Spleen (tissue), 13 donors: ENCODE measurements at places on chromosomes 11 and 22. TPM values are rescaled to one million over a fixed set of nuclear protein-coding genes. Genes with fewer than 3 reads are reported as not detected.
A peak's percentile ranks its signal among the peaks of the same experiment; 100 is the strongest.

DNA sequence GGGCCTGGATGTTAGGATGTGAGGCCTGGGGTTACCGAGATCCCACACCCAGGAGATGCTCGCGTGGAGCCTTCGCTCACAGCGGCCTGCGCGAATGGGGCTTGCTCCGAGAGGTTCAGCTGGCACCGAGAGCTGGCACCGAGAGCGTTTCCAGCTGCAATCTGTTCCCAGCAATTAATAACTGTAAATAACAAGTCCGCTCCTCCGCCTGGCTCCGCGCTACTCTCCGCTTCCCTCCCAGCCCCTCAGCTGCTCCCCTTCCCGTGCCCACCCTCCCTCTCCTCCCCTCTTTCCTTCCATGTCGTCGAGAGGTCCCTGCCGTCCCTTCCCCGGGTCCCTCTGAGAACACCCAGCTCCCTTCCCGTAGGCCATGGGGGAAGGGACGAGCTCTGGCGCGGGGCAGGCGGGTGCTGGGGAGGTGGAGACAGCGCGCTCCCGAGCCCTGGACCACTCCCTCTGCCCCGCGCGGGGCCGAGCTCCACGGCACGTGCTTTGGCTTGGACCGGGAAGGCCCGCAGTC, 110.8 kb downstream of the WNT7B start:
- H3K27me3 ChIP-seq: peaks cover 56% of the 10 kb centered on the region
- H3K4me1 ChIP-seq: peaks cover 4% of the 10 kb centered on the region
- no peaks in the 10 kb centered on the region for H3K36me3 ChIP-seq

DNA sequence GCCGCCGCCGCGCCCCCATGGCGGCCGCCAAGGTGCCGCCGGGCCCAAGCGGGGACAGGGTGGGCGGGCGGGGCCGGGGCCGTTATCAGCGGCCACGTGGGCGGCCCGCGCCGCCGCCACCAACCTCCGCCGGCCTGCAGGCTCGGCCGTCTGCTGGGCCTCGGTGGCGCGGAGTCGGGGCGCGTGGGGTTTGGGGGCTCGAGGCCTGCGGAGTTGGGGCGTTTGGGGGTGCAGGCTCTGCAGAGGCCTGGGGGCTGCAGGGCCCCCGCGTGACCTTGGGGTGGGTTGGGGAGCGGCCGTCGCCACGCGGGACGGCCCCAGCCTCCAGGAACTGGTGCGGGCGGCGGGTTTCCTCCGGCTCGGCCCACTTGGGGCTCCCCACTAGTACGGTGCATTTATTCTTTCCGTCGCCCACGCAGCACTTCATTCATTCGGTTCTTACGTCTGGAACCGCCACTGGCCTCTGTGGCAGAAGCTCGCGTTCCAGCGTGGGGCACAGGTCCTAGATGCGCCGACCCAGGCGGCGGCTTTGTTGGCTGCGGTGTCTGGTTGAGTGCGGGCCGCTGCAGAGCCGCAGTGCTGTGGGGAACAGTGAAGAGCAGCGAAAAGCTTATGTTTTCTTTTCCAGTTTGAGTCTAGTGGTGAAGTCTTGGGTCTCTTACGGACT, 740 bp upstream of the TRMT2A start:
- DNase-seq: peak; percentile 92
- no peaks in the 10 kb centered on the region for H3K27me3 ChIP-seq
- peak overlapping the region; percentile 88 for H3K27ac ChIP-seq
- H3K4me3 ChIP-seq: peak overlapping the region; percentile 85

DNA sequence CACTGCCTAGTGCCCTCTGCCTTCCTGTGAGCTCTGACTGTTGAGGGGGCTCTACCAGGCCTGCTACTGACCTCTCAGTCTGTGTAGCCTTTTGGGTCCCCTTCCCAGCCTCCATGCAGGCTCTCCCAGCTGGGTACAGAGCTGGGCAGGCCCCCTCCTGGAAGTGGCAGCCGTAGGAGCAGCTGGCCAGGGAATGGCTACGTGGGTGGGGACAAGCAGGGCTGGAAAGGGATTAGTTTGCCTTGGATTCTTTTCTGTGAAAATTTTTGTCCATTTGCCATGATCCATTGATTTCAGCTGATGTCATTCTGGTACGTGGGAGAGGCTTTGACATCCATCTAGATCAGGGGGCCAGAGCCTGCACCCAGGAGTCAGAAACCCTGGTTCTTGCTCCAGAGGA, 23.9 kb upstream of the NECTIN1 start:
- no peak overlapping the region for H3K27ac ChIP-seq
- no peaks in the 10 kb centered on the region for H3K27me3 ChIP-seq
- DNase-seq: peak; percentile 58
- H3K36me3 ChIP-seq: no peaks in the 10 kb centered on the region

DNA sequence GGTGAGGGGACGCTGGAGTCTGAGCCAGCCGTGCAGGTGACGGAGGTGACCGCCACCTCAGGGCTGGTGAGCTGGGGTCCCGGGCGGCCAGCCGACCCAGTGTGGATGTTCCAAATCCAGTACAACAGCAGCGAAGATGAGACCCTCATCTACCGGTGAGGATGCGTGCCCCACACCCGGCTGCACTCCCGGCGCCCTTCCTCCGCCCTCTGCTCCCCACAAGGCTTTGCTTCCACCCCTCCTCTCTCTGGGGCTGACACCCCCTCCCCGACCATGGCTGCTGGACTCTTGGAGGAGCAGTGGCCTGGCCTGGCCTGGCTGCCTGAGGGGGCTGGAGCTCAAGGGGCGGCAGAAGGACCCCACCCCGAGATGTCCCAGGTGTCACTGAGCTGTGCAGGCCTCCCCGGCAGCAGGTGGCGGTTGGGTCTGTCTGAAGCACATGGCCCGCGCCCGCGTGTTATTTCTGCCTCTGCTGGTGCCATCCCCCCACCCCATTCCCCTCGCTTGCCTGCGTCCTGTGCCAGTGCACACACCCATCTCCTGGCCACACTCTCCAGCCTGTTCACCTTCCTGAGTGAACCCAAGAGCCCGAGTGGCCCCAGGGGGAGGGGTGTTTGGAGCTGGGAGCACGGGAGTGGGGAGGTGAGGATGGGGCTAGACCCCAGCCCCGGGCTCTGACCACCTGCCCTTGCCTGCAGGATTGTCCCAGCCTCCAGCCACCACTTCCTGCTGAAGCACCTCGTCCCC, 2.2 kb downstream of the LRFN4 start:
- H3K4me1 ChIP-seq: peaks cover 7% of the 10 kb centered on the region
- H3K4me3 ChIP-seq: no peak overlapping the region
- no peaks in the 10 kb centered on the region for H3K27me3 ChIP-seq
- DNase-seq: peak; percentile 77
- no peaks in the 10 kb centered on the region for H3K36me3 ChIP-seq

GRCh38 chr22:23182309-23183060, 2.2 kb downstream of the BCR start:
- no peaks in the 10 kb centered on the region for H3K27me3 ChIP-seq
- H3K4me3 ChIP-seq: peak overlapping the region; percentile 67
- H3K27ac ChIP-seq: peak overlapping the region; percentile 85

GRCh38 chr22:46770726-46771125, 8.3 kb downstream of the TBC1D22A start:
- H3K4me3 ChIP-seq: no peak overlapping the region
- peak overlapping the region; percentile 58 for H3K27ac ChIP-seq
- peaks cover 49% of the 10 kb centered on the region for H3K36me3 ChIP-seq

GGTLC3 gene
- not detected for polyA plus RNA-seq

DNA sequence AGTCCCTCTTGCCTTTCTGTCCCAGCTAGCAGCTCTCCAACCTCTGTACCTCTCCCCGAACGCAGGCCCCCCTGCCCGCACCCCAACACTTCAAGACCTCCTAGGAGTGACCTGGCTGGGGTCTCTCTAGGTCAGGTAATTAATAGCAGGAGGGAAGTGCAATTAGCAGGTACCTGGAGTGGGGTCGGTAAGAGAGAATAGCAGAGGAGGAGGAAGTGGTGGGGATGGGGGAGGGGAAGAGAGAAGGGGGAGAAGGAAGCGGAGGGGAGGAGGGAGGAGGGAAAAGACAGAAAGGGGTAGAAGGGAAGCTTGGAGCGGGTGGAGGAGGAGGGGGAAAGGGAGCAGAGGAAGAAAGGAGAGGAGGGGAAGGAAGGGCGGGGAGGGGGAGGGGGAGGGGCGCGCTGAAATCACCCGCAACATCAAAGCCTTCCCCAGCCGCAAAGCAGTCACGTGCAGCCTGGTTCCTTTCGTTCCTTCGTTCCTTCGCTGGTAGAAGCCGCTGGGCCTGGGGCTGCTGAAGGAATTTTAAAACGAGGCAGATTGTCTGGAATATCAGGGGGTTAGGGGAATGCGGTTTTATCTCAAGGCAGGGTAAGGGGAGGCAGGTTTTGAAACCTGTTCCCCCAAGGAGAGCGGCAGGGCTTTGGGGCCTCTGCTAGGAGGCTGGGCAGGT, 29.3 kb upstream of the TCF20 start:
- peak overlapping the region; percentile 27 for H3K27ac ChIP-seq
- H3K4me3 ChIP-seq: peak overlapping the region; percentile 19
- H3K4me1 ChIP-seq: peaks cover 57% of the 10 kb centered on the region
- no peaks in the 10 kb centered on the region for H3K36me3 ChIP-seq
- peak; percentile 84 for DNase-seq

DNA sequence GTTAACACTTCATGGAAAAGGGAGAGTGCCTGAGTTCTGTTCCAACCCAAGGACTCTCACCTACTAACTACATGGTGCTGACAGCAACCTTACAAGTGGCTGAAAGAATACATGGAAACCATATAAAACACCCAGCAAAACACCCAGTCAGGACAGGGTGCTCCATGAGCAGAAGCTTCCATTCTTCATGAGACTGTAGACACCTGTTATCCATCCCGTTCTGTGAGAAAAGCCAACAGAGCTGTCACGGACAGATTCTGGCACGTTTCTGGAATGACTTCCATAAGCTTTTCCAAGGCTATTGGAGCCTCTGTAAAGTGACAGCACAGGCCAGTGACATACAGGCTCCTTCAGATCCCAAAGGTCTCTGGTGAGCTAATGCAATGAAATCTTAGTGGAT, 23.2 kb downstream of the PRR14L start:
- H3K27me3 ChIP-seq: no peaks in the 10 kb centered on the region
- no peak overlapping the region for H3K4me3 ChIP-seq
- H3K27ac ChIP-seq: no peak overlapping the region
- no peak for DNase-seq
- H3K4me1 ChIP-seq: no peaks in the 10 kb centered on the region
- peaks cover 24% of the 10 kb centered on the region for H3K36me3 ChIP-seq

SHISA8 gene
- 2.0 TPM for polyA plus RNA-seq

HIRA gene
- 8.9 TPM for polyA plus RNA-seq

- no peak overlapping the region for H3K4me3 ChIP-seq
- no peak for DNase-seq
- no peaks in the 10 kb centered on the region for H3K36me3 ChIP-seq
- H3K27me3 ChIP-seq: no peaks in the 10 kb centered on the region
- peaks cover 7% of the 10 kb centered on the region for H3K4me1 ChIP-seq
Measured at GRCh38 chr22:42969348-42969975, 45.5 kb downstream of the PACSIN2 start.

DNA sequence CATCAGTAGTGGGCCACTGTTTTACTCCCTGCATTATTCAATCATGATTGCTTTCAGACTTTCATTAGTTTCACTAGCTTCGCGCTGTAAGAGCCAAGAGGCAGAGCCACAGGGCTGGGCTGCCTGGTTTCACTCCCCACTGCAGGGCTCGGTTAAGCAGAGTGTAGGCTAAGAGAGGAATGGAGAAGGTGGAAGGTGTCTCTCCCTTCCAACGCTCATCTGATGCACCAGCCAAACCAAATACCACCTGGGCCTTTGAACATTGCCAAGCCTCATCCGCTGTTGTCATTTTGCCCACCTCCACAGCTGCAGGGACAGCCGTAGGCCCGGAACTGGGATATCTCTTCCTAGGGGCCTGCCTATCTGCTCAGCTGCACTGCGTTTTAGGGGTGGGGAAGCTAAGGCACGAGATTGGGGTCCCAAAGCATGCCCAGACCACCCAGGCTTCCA, 480 bp upstream of the SMARCB1 start:
- H3K4me1 ChIP-seq: peaks cover 16% of the 10 kb centered on the region
- H3K27me3 ChIP-seq: no peaks in the 10 kb centered on the region
- no peaks in the 10 kb centered on the region for H3K36me3 ChIP-seq
- H3K4me3 ChIP-seq: peak overlapping the region; percentile 93
